ENCODE measurements at places on chromosomes 1 and 21.

DNA sequence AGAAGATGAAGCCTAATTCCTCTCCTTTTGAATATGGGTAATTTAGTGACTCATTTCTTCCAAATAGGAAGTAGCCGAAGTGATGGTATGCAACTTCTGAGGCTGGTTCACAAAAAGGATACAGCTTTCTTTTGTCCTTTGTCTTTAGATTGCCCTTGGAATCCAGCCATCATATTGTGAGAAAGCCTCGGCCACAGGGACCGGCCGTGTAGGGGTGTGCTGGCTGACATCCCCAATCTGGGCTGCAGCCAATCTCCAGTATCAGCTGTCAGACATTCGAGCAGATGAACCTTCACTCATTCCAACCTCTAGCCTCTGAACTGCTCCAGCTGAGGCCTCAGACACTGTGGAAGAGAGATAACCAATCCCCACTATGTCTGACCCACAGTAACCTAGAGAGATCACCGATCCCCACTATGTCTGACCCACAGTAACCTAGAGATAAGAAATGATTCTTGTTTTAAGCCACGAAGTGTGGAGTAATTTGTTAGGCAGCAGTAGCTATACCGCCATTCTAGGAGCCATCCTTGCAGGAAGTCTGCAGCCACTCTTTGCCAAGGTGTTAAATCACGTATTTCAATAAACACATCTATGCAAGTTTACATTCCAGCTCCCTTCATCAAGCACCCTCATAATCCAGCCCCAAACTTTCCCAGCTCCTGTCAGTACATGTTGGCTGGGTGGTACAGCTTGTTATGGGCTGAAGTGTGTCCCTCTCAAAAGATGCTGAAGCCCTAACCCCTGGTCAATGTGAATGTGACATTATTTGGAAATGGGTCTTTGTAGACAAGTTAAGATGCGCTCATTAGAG is 2.9 kb upstream of the DIP2A start:
- no peak for DNase-seq

DNA sequence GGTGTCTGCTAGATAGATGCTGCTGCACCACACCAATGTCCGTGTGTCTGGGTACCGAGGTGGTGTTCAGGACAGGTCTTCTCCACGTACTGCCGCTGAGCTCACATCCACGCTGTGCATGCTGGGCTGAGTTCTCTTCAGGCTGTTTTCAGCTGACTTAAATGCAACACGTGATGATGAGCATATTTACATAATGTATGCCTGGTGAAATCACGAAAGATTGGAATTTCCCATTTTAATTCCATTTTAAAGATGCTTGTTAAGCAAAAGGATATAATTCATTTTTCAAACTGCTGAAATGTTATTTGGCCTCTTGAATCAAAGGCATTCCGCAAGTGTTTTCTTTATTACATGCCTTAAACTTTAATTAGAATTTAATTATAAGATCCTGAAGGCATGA is 107.9 kb downstream of the FGGY start:
- DNase-seq = no peak

DNA sequence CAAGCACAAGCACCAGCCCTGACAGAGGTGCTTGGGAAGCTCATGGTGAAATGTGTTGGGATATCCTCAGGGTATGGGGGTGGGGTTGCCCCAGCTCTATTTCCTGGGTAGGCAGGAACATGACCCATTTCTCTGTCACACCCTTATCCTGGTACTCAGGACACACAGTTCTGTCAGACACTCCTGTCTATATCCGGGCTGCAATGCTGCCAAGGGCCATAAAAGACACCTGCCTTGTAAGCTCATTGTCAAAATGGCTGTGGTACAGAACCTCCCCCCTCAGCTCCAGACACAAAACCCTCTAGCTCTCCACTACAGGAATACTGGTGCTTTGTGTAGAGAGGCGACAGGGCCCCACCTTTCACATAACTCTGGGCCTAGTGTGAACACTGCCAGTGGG is 636.7 kb downstream of the PLA2G4A start:
- no peak for DNase-seq

GRCh38 chr1:31407029-31407626 is 5.9 kb upstream of the SERINC2 start:
- no peak for DNase-seq

GRCh38 chr1:40183055-40183710 is 22.0 kb downstream of the RLF start:
- DNase-seq = no peak

DNA sequence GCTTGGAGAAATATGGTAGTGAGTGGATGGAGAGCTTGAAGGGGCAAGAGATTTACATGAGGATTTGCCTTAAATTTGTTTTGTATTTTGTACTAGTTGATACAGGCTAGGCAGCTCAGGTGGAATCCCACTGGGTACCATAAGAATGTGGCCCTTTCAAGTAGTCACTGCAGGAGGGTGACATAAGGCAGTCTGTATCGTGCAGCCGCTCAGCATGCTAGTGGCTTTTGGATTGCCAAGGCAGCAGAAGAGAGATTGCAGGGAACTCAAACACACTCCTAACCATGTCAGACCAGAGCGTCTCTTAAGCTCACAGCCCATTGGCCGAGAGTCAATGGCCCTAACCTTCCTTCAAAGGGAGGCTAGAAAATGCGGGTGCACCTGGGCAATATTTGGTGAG is 420.0 kb downstream of the ADGRL2 start:
- no peak for DNase-seq

DNA sequence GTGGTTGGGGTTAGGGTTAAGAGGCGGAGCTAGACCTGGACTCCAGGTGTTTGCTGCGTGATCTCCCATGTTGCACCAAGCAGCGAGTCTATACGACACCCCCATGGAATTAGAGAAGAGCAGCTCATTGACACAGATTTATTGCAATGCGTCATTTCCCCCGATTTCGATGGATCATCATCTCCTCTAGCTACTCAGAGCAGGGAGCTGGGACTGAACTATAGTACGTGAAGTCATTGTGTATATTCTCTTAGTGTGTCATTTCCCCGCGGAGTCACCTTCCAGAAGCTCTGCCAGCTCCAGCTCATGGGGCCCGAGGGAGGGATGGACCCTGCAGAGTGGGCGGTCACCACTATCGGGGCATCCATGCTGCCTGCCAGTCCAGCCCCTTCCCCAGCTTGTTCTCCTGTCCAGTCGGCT is 7.5 kb upstream of the C2CD2 start:
- DNase-seq = no peak
